ENCODE measurements at places on chromosomes 3 and 15.

DNA sequence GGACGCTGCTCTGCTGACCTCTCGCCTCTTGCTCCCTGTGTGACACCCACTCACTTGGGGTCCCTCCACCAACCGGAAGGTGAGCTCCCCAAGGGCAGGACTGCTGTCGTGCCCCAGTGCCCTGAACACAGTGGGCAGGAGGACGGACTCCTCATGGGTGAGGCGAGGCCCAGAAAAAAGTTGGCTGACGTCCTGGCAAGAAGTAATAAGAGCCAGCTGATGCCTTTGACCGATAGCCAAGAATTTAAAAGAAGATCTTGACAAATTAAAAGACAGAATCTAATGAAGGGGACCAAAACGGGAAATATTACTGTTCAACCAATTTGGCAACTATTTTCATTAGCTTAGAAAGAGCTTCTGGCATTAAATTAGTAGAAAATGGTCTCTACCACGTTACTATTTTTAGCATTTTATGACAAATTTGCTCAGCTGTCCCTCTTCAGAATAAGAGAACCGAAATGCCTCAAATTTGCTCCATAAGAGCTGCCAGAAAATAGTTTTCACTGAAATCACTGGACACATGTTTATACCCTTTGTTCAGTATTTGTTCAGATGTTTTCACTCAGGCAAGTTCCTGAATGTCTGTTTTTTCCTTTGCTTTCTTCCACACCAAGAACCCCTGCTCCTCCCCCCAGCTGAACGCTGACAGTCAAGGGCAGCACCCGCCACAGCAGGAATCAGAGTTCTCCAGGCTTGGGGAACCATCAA, 60.5 kb downstream of the XXYLT1 start:
- DNase-seq = no peak

GRCh38 chr3:157360044-157360443, 76.6 kb upstream of the PTX3 start:
- DNase-seq = no peak

- no peak for DNase-seq
Measured at GRCh38 chr15:52488830-52489229, 39.9 kb downstream of the MYO5A start.

GRCh38 chr3:10196389-10197052, 31.8 kb downstream of the IRAK2 start:
- no peak for DNase-seq

DNA sequence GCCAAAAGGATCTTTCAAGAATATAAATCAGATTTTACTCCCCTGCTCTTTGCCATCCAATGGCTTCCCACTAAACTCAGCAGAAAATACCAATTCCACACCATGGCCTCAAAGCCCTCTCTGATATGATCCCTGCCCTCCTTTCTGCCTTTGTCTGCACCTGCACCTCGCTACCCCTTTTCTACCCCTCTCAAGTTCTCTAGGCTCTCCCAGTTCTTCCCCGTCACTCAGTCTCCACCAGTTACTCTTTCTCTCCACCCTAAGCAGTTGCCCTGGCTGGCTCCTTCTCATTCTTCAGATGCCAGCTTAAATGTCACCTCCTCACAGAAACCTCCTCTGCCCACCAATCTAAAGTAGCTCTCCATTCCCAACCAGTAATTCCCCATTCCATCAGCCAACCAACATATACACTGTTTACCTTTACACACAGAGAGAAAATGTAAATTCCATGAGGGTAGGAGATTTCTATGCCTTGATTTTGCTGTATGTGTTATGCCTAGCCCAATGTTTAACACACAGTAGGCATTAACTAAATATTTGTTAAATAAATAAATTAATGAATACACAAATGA, 93.6 kb upstream of the LPP start:
- no peak for DNase-seq

- DNase-seq = no peak
Measured at GRCh38 chr3:187850258-187850921, 105.1 kb upstream of the BCL6 start.

DNA sequence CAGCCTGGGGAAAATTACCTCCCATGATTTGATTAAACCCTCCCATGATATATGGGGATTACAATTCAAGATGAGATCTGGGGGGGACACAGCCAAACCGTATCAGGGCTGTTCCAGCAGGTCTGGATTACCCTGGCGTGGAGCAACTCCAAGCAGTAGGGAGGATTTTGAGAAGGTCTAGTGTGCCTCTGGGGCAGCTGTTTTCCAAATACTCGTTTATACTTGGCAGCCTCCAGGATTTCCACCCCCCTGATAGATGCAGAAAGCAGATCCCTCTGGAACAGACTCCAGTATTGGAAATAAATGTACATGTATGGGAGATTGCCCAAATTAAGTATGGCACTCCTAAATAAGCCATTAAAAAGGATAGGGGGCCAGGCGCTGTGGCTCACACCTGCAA, 7.7 kb upstream of the IRAK2 start:
- no peak for DNase-seq

DNA sequence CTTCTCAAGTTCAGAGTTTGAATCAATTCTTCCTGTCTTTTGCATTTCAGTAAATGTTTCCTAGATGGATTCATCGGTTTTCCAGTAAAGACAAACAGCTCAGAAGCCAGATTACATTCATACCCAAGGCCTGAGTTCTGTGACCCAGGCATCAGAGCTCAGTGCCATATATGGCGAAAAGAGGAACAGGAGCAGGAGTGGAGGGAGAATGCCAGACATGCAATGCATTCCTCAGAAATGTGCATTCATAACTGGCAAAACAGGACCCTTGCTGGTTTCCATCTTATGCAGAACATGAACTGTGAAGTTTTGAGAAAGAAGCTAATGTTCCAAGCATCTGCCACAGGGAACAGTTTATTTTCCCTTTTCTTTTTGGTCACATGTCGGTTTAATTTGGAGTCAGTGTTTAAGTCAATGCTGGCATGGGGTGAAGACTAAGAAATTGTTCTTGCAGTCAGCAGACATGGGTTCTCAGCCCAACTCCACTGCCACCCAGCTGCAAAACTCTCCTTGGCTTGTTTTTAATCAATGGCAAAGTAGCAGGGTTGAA, 116.5 kb downstream of the LPP start:
- peak; percentile 58 for DNase-seq

DNA sequence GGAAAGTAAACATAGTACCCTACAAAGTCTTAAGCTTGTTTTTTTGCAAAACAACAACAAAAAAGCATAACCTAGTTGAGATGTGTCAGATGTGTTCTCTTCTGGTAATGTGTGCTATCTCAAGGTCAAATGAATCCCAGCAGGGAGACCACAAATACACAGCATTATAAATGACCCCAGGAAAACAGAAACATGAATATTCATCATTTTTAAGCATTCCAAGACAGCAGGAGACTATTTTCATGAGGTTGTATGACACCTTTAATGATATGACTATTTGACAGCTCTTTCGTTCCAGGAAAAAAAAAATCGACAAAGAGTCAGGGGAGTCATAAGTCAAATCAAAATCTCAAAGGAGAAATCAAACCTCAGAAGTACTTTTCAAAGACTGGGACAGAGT, 62.7 kb upstream of the CBLB start:
- DNase-seq = no peak

DNA sequence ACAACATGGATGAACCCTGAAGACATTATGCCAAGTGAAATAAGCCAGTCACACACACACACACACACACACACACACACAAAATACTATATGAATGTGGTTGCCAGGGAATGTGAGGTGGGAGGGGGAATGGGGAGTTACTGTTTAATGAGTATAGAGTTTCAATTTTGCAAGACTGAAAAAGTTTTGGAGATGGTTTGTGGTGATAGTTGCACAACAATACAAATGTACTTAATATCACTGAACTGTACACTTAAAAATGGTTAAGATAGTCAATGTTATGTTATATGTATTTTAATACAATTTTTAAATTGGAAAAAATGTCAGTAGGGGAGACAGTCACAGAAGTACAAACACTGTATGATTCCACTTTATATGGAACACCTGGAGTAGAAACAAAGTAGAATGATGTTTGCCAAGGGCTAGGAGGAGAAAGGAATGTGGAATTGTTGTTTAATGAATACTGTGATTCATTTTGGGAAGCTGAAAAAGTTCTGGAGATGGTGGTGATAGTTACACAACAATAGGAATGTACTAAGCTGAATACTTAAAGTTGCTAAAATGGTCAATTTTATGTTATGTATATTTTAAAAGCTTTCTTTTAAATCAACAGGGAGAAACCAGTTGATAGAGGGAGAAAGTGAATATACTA, 76.6 kb downstream of the RPL39L start:
- DNase-seq = peak; percentile 34

DNA sequence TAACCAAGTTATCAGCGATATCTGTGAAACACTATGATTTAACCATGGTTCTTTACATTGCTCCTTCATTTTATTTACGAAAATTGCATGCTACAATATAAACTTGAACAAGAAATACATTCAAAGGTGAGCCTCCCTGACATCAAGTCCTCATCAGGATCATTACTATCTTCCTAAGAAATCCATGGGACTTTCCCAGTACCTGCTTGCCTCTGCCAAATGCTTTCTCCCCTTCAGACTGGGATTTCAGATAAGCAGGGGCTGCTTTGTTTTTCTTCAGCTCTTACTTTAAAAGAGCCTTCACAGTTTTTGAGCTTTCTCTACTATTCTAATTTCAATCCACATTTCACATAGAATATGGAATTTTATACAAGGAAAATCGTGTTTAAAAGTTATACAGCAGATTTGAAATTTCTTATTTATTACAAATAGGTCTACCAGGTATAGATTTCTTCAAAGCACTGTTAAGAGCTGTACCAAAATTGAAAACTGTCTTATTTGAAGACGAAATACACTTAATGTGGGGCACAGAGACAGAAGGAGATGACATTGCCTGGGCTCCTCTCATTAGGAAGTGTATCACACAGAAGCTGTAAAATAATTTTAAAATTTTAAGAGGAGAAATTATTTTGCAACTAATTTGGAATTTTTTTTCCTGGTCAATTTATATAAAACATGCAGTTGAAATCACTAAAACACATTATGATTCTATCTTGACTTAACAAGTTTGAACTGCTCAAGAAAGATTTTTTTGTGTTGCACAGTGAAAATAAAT, 615.0 kb upstream of the AGTR1 start:
- no peak for DNase-seq

- DNase-seq = no peak
Measured at GRCh38 chr3:104832530-104832929, 534.2 kb upstream of the ALCAM start.

GRCh38 chr3:16186565-16186964, 12.1 kb downstream of the GALNT15 start:
- no peak for DNase-seq

- DNase-seq = no peak
Measured at GRCh38 chr3:140708815-140709214, 31.0 kb downstream of the TRIM42 start.

GRCh38 chr15:48710952-48711495, 65.5 kb upstream of the FBN1 start:
- no peak for DNase-seq

DNA sequence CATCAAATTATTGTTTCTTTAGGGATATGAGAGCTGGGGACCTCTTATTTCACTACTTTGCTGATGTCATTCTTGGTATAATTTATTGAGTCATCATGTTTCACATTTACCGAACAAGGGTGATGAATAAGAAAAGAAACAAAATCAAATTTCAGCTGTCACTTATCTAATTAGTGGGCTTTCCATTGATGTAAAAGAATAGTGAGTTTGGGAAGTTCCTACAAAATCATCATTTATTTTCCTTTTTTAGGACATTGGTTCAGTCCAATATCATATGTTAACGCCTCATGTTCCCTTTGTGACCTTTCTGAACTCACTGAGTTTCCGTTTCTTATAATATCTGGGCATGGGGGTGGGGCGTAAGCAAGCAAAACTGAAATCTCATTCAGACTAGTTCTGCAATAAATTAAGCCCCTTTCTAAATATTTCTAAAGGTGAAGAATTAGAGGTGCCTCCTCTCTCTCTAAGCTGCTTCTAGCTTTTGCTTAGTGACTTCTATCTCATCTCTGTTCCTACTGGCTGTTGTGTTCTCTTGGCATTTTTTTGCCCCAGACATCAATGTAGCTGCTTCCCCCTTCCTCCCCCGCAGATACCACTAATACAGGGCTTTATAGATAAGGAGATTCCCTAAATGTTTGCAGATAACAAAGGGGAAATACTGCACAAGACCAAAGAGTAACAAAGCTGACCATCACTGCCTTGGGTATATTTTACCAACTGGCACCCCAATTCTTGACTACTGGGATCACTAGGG, 238.0 kb upstream of the CTNNB1 start:
- no peak for DNase-seq

DNA sequence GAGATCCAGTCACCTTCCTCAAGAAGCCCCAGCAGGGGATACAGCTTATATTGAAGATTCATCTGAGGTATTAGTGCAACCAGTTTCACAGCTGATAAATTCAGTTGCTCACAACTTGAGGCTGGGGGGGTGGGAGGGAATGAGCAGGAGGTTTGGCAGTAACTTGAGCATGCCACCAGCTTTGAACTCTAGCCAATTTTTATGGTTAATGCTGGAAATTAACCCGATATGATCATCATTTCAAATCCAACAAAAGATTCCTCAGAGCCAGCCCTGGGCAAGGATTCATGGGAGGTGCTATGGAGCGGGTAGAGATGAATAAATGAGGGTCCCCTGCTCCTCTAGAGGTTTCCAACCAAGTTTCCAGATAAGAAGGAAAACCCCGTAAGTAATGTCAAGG, 73.1 kb upstream of the HES1 start:
- DNase-seq = no peak

All from Kasumi-1 (cell line).